Transverse colon (tissue), 4 donors: ENCODE measurements at places on chromosomes 11 and 22. TPM values are rescaled to one million over a fixed set of nuclear protein-coding genes. Genes with fewer than 3 reads are reported as not detected.

GRCh38 chr11:46553814-46554212 is 40.0 kb downstream of the AMBRA1 start:
- no peaks in the 10 kb centered on the region for H3K36me3 ChIP-seq
- no peak overlapping the region for H3K4me3 ChIP-seq
- H3K27ac ChIP-seq, result peak overlapping the region; percentile 88
- DNase-seq, result no peak
- no peaks in the 10 kb centered on the region for H3K27me3 ChIP-seq
- H3K4me1 ChIP-seq, result peaks cover 39% of the 10 kb centered on the region

DNA sequence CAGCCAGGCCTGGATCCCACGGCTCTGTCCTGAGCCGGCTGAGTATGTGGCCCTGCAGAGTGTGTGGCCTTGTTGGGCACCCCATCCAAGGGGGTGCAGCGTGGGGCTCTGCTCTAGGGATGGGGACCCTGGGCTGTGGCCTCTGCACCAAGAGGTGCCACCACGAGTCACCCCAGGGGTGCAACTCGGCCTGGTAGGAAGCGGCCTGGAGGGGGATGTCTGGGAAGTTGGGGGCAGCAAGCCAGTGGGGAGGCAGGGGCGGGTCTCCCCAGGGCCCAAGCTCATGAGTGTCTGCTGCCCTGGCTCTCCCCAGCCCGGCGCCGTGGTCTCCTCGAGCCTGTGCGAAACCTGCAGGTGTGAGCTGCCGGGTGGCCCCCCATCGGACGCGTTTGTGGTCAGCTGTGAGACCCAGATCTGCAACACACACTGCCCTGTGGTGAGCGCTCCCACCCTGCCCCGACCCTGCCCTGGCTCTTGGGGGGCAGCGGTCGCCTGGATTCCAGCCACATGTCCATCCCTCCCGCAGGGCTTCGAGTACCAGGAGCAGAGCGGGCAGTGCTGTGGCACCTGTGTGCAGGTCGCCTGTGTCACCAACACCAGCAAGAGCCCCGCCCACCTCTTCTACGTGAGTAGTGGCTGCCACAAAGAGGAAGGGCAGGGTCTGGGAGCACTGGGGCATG is 24.2 kb upstream of the MUC5B start:
- DNase-seq, result peak; percentile 4
- H3K36me3 ChIP-seq, result no peaks in the 10 kb centered on the region
- peaks cover 22% of the 10 kb centered on the region for H3K4me1 ChIP-seq
- H3K27me3 ChIP-seq, result peaks cover 52% of the 10 kb centered on the region

GRCh38 chr11:126465573-126466188 is 110.2 kb downstream of the ST3GAL4 start:
- H3K4me1 ChIP-seq, result no peaks in the 10 kb centered on the region
- H3K27me3 ChIP-seq, result peaks cover 68% of the 10 kb centered on the region
- no peaks in the 10 kb centered on the region for H3K36me3 ChIP-seq
- no peak overlapping the region for H3K4me3 ChIP-seq
- DNase-seq, result peak; percentile 68

GRCh38 chr11:72233773-72234513 is 9.4 kb downstream of the INPPL1 start:
- peaks cover 4% of the 10 kb centered on the region for H3K36me3 ChIP-seq
- no peak overlapping the region for H3K4me3 ChIP-seq
- DNase-seq, result no peak
- H3K27me3 ChIP-seq, result no peaks in the 10 kb centered on the region
- H3K4me1 ChIP-seq, result peaks cover 20% of the 10 kb centered on the region

GLB1L2 gene
- total RNA-seq, result 26.2 TPM

NELL1 gene
- total RNA-seq, result not detected

ADM2 gene
- 0.75 TPM for total RNA-seq

ABCC8 gene
- total RNA-seq, result 3.2 TPM

ARSA gene
- total RNA-seq, result 101 TPM

DNAJB7 gene
- not detected for total RNA-seq
